ENCODE measurements at places on chromosomes 3 and 15. TPM values are rescaled to one million over a fixed set of nuclear protein-coding genes. Genes with fewer than 3 reads are reported as not detected.

The ALS2CL gene
- total RNA-seq, result 89.0 TPM

The XIRP1 gene
- not detected for total RNA-seq

The DAZL gene
- total RNA-seq, result not detected

The SNTN gene
- not detected for total RNA-seq

The GNAT1 gene
- not detected for total RNA-seq

The INKA1 gene
- 26.6 TPM for total RNA-seq

The ANKRD63 gene
- not detected for total RNA-seq

The REC114 gene
- not detected for total RNA-seq

All from hair follicular keratinocyte (primary cell).